ENCODE measurements at places on chromosomes 3 and 15. TPM values are rescaled to one million over a fixed set of nuclear protein-coding genes. Genes with fewer than 3 reads are reported as not detected.

TLR9 gene
- total RNA-seq: not detected

ANKUB1 gene
- not detected for total RNA-seq

ARPP21 gene
- not detected for total RNA-seq

LRRC2 gene
- 0.17 TPM for total RNA-seq

VEPH1 gene
- 0.86 TPM for total RNA-seq

CLDN18 gene
- total RNA-seq: not detected

USP8 gene
- total RNA-seq: 59.6 TPM

SLC2A2 gene
- total RNA-seq: not detected

LRTM1 gene
- not detected for total RNA-seq

HOMER2 gene
- total RNA-seq: 0.98 TPM

CCR8 gene
- not detected for total RNA-seq

LSAMP gene
- total RNA-seq: not detected

IQCF5 gene
- not detected for total RNA-seq

ROPN1 gene
- total RNA-seq: not detected

VGLL3 gene
- 0.17 TPM for total RNA-seq

GOLGA8T gene
- total RNA-seq: not detected

LRRC31 gene
- total RNA-seq: not detected

All from dermis lymphatic vessel endothelial cell (primary cell).